GM18507 (cell line): ENCODE measurements at places on chromosomes 16 and 17.
A peak's percentile ranks its signal among the peaks of the same experiment; 100 is the strongest.

GRCh38 chr17:72421128-72422092, 300.6 kb downstream of the SOX9 start:
- peak; percentile 69 for DNase-seq

GRCh38 chr16:85782451-85782850, 16.9 kb downstream of the EMC8 start:
- no peak for DNase-seq

- DNase-seq: no peak
Observed at GRCh38 chr16:87762071-87762571, 3.7 kb downstream of the KLHDC4 start.

GRCh38 chr17:82244413-82245133, 15.7 kb downstream of the SLC16A3 start:
- DNase-seq: no peak

- no peak for DNase-seq
Observed at GRCh38 chr16:83441517-83441916, 366.3 kb upstream of the HSBP1 start.

DNA sequence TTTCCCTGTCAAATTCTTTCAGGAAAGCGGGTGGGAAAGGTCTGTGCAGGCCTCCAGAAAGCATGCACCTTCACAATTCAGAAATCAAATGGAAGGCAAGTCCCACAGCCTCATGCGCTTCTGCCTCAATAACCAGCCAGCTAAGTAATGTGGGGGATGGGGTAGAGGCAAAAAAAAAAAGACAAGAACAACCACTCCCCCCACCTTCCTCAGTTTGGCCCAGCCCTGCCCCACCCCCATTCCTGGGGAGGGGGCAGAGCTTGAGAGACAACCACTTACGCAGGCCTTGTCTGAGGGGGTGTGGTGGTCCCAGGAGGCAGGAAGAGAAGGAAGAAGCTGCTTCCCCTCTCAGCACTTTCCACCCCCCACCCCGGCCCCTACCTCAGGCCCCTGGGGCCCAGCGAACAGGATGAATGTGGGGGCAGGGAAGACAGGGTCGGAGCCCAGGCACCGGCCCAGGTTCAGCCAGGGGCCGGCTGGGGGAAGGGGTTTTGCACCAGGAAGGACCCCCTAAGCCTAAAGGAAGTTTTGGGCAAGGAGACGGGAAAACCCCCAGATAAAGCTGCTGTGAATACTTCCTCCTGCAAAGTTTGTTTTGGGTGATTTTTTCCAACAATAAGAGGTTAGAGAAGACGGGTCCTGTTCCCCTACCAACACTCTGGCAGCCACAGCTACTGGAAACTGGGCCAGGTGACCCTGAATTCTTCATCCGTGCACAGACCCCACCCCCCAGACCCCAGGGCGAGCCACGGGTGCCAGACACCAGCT, 1.2 kb downstream of the JUP start:
- DNase-seq: no peak

DNA sequence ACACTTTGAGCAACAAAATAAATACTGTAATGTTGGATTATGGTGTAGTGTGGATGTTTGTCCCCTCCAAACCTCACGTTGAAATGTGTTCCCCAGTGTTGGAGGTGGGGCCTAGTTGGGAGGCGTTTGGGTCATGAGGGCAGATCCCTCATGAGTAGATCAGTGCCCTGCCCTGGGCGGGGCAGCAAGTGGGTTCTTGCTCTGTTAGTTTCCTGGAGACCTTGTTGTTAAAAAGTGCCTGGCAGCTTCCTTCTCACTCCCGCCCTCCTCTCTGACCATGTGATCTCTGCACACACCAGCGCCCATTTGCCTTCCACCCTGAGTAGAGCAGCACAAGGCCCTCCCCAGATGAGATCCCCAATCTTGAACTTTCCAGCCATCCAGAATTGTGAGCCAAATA, 67.7 kb downstream of the MPRIP start:
- DNase-seq: no peak

DNA sequence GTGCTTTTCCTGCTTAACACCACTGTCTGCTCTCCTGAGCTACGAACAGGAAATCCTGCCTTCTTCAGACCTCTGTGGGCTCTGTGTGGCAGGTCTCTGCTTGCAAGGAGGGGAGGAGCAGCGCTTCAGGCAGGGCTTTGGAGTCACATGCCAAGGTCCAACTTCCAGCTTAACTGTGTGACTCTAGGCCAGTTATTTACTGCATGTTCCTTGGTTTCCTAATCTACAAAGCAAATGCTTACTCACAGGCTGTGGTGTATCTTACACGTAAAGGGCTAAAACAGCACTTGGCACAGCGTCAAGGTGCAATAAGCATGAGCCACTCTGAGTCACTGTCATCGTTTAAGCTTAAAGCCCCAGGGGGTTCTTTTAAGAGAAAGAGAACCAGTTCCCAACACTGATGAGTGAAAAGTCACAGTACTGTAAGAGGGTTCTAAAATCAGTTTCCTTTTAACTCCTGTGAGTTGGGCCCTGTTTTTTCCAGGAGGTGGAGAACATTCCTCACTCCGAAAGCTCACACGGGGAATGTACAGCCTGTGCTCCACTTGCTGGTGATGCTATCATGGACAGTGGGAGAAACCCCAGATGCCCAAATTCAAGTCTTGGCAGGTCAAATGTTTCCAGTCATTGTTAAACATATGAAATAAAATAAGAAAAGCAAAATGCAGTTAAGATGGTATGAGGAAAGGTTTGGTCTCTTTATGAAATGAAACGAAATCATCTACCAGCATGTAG, 54.1 kb upstream of the BCAR1 start:
- no peak for DNase-seq

DNA sequence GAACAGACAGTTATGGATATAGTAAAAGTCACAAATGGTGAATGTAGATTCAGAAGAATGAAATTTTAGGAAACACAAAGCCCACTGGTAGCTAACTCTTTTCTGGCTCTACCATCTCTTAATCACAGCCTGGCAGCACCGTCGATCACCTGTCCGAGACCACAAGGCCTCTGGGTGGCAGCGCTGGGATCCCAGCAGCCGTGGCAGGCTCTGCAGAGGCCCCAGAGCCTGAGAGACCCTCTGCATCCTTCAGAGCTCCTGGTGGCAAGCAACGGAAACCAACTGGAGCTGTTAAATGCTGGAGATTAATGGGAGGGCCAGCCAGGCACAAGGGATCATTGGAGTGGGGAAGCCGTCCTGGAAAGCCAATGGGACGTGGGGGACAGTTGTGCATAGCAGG, 26.3 kb downstream of the LAT start:
- DNase-seq: no peak

DNA sequence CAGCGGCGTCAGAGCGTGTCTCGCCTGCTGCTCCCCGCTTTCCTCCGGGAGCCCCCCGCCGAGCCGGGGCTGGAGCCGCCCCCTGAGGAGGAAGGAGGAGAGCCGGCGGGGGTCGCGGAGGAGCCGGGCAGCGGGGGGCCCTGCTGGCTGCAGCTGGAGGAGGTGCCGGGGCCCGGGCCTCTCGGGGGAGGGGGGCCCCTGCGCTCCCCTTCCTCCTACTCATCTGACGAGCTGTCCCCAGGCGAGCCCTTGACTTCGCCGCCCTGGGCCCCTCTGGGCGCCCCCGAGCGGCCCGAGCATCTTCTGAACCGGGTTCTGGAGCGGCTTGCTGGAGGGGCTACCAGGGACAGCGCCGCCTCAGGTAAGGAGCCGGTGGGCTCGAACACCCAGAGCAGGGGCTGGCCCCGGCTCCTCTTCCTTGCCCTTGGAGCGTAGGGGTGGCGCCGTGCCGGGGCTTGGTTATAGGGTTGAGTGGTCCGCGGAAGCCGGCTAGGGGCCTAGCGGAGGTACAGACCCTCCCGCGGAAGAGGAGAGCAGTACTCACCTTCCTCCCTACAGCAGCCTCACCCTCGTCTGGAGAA, 841 bp downstream of the RAPGEFL1 start:
- DNase-seq: no peak

DNA sequence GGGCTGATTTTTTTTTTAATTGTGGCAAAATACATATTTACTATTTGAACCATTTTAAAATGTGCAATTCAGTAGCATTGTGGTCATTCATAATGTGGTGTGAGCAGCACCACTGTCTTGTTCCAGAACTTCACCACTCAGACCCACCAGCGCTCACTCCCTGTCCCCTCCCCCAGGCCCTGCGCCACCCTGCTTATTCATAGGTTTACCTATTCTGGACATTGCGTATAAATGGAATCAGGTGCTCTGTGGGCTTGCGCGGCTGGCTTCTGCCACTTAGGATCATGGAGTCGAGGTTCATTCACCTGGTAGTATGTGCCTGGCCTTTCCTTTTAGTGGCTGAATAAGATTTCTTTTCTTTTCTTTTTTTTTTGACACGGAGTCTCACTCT, 59.4 kb downstream of the NT5M start:
- no peak for DNase-seq
